ENCODE measurements at places on chromosomes 13 and 19.

DNA sequence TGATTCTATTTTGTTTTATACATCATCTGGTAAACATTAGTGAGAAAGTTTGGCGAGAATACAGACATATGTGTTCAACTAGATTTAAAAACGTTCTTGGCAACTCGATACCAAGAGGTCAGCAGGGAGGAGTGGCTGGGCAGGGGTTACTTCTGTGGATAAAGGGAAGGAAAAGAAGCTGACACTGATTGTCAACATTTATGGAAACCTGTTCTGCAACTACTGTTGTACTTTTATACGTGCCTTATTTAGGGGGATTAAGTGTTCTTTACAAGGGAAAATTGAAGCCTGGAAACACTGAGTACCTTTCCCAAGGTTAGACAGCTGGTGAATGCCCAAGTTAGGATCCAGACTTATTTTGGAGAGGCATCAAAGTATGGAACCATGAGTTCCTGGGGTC is 65.0 kb downstream of the MTUS2 start:
- DNase-seq, result no peak

DNA sequence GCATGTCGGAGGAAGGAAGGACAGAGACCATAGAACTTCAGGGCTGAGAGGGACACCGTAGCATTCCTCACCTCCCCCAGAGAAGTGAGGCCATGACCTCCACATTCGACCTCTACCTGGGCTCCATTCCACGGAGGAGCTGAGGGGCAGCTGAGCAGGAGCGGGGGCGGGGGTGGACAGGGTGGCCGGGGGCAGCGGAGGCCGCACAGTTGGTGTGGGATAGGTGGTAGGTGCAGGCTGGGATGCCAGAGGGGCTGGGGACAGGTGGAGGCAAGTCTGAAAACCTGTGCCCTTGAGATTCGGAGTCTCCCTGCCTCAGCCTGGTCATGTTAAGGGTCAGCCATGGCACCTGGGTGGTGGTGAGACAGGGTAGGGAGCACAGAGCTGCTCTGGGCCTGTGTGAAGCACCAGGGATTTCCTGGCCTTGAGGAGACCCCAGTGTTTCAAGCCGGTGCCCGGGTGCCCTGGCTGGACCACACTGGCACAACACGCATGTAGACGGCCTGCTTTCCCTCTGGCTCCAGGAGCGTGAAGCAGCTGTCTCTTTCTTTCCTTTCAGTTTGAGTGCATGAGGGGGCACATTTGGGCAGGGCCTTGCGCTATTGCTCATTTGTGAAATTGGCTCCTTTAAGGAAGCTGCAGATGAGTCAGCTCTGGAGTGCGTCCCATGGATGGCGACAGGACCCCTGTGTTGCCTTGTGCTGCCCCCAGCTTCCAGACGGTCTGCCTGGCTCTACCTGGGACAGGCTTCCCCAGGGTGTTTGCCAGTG is 51.8 kb downstream of the TSSK6 start:
- DNase-seq, result no peak

GRCh38 chr19:5985098-5985783 is 7.3 kb upstream of the RANBP3 start:
- DNase-seq, result no peak

DNA sequence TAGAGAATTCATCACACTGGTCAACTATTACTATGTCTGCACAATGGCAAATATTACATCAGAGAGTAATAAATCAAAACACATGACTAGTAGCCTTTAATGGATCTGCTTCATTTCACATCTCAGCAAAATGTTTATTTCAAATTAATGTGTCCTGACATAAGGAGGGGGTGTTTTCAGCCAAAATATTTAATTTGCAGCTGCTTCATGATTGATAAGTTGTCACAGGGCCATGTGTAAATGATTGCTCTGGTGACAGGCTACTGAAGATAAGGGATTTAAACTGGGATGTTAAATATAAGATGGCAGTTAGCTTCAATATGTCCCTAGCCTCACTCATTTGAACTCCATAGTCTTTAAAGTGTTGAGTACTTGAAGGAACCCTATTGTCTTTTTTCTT is 303.3 kb downstream of the OXGR1 start:
- no peak for DNase-seq
